ENCODE measurements at places on chromosomes 1 and 21. TPM values are rescaled to one million over a fixed set of nuclear protein-coding genes. Genes with fewer than 3 reads are reported as not detected.

The SWT1 gene
- 10.2 TPM for total RNA-seq

The NCF2 gene
- 19.1 TPM for total RNA-seq

The TAS1R1 gene
- 0.59 TPM for total RNA-seq

The FCRLB gene
- total RNA-seq, result 0.39 TPM

The CNR2 gene
- 0.10 TPM for total RNA-seq

The CRNN gene
- total RNA-seq, result 4.3 TPM

The FAM131C gene
- total RNA-seq, result not detected

The PTAFR gene
- total RNA-seq, result 3.1 TPM

The TFF3 gene
- total RNA-seq, result 5.1 TPM

The AGT gene
- total RNA-seq, result 6.0 TPM

The SPRR4 gene
- total RNA-seq, result 17.7 TPM

The ALDH4A1 gene
- 8.6 TPM for total RNA-seq

The PLCH2 gene
- total RNA-seq, result 15.3 TPM

The ETV3L gene
- total RNA-seq, result not detected

The WNT9A gene
- 1.5 TPM for total RNA-seq

The FAM177B gene
- total RNA-seq, result 0.20 TPM

The CDK11B gene
- 9.6 TPM for total RNA-seq

The NID1 gene
- total RNA-seq, result 85.2 TPM

The DARS2 gene
- total RNA-seq, result 10.9 TPM

The KLHDC8A gene
- 1.3 TPM for total RNA-seq

The CHRNB2 gene
- 0.79 TPM for total RNA-seq

The LIN28A gene
- not detected for total RNA-seq

The PRRX1 gene
- total RNA-seq, result 118 TPM

The USP48 gene
- 72.3 TPM for total RNA-seq

The SLAMF6 gene
- 0.39 TPM for total RNA-seq

The SLC27A3 gene
- total RNA-seq, result 25.0 TPM

The FBXO2 gene
- total RNA-seq, result 0.99 TPM

The MROH9 gene
- total RNA-seq, result 0.10 TPM

The NBPF26 gene
- 62.6 TPM for total RNA-seq

The ID3 gene
- total RNA-seq, result 80.4 TPM

The SPTA1 gene
- 10.6 TPM for total RNA-seq

The PLA2G5 gene
- total RNA-seq, result not detected

The SKI gene
- total RNA-seq, result 28.4 TPM

The OR2W3 gene
- 1.8 TPM for total RNA-seq

The TIPRL gene
- total RNA-seq, result 31.9 TPM

The KRTAP19-3 gene
- 9.7 TPM for total RNA-seq

The SDE2 gene
- 35.0 TPM for total RNA-seq

The KRTAP26-1 gene
- 3.6 TPM for total RNA-seq

The C1QB gene
- total RNA-seq, result 14.1 TPM

The OR10J1 gene
- total RNA-seq, result not detected

The SH2D2A gene
- total RNA-seq, result 0.89 TPM

The AK5 gene
- total RNA-seq, result 6.4 TPM

The CELF3 gene
- 0.49 TPM for total RNA-seq

The SERPINC1 gene
- total RNA-seq, result not detected

The ELOVL1 gene
- 33.2 TPM for total RNA-seq

The S100A7 gene
- total RNA-seq, result 130 TPM

The RFX5 gene
- 22.8 TPM for total RNA-seq

The CD53 gene
- 18.4 TPM for total RNA-seq

The KIF14 gene
- 3.6 TPM for total RNA-seq

The GREM2 gene
- 5.6 TPM for total RNA-seq

The TMEM82 gene
- total RNA-seq, result not detected

The GPR3 gene
- total RNA-seq, result 0.30 TPM

The C1orf56 gene
- total RNA-seq, result 1.8 TPM

The RCAN1 gene
- total RNA-seq, result 33.9 TPM

The FAAP20 gene
- 15.5 TPM for total RNA-seq

The ARHGAP29 gene
- 67.1 TPM for total RNA-seq

The LRRC53 gene
- not detected for total RNA-seq

Measured in skin of body (tissue), 3 donors.